Esophagus squamous epithelium (tissue), 5 donors: ENCODE measurements at places on chromosomes 1 and 21.

DNA sequence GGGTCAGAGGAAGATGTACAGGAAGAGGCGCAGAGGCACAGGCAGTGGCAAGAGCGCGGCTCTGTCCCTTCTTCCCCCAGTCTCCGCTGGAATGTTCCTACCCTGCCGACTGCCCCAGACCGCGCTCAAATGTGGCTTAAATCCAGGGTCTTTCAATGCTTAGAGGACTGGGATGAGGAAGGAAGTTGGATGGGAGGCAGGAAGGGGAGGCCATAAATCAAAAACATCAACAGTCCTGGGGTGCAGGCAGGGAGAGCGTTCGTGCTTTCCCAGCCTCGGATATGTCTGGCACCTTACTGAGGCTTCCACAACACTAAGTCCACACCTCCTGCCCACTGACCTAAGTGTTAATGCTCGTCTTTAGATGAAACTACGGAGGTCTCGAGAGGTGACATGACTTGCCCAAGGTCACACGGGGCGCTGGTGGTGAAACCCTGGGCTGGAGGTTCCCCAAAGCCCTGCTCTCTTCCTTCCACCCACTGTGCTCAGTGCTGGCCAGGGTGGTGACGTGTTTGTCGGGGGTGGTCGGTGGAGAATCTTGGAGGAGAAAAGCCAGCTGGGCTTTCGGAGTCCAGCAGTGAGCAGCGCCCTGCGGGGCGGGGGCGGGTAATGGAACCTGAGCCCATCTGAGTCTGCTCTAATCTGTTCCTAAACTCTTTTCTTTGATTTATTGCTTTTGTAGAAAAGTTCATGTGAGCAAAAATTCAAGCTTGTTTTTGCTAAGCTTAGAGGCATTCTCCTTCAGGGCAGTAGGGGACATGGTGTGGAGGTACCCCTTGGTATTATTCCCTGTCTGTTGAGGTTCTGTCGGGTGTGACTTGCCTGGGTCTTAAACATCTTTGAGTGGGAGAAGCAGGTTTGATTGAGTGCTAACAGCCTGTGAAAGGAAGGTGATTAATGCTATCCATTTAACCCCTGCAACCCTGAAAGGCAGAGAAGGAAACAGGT lies 708 bp downstream of the CDA start:
- no peak for DNase-seq

- no peak for DNase-seq
These were observed 363 bp downstream of the PLA2G5 start for GRCh38 chr1:20070357-20070756.

- no peak for DNase-seq
These were observed 40.4 kb downstream of the RIMS3 start for GRCh38 chr1:40625076-40625475.

GRCh38 chr21:31813862-31814261 lies 59.0 kb upstream of the HUNK start:
- no peak for DNase-seq

DNA sequence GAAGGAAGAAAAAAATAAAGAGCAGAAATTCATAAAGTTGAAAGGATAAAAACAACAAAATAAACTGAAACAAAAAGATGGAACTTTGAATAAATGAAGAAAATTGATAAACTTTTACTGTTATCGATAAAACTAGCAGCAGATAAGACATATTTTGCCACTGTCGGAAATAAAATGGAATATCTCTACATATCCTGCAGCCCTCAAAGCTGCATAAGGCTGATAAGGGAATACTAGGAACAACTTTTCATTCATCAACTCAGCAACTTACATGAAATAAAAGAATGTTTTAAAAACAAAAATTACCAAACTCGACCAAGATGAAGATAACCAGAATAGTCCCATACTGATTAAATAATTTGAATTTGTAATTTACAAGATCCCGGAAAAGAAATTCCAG lies 48.0 kb upstream of the GRIK1 start:
- no peak for DNase-seq

- no peak for DNase-seq
These were observed 287.5 kb downstream of the LRRIQ3 start for GRCh38 chr1:73910466-73910865.

DNA sequence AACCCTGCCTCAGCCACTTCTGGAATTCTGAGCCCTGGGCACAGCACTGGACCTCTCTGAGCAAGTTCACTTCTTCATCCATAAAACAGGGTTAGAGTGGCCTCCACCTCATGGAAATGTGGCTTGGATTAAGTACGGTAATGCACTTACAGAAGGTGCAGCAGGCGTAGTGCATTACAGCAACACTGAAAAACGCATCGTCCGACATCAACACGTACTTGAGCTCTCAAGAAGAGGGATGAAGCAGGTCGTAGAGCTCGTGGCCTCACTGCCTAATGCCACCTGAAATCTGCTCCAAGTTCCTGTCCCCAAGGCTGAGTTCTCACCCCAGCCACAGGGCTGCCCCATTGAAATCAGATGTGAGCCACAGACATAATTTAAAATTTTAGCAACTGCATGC lies 650.1 kb downstream of the NPHP4 start:
- DNase-seq, result no peak

- no peak for DNase-seq
These were observed 175.9 kb downstream of the PRDM16 start for GRCh38 chr1:3244927-3245315.

DNA sequence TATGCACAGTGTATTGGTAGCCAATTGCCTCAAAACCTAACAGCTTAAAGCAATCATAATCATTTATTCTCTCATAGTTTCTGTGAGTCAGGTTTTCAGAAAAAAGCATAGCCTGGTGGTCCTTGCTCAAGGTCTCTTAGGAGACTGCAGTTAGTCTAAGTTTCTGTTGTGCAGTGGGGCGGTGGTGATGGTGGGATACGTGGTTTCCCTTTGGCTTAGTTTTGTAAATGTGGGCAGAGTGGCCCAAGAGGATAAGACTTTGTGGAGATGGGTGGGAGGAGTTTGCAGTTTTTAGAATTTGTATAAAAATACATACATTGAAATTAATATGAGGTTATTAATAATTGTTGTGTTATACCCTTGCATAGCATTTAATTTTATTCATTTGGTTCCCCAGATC lies 68.6 kb downstream of the NOS1AP start:
- no peak for DNase-seq

GRCh38 chr1:179706339-179706941 lies 36.7 kb upstream of the FAM163A start:
- DNase-seq, result no peak

- no peak for DNase-seq
These were observed 49.1 kb downstream of the WNT9A start for GRCh38 chr1:227898502-227899140.

- DNase-seq, result no peak
These were observed 30.2 kb downstream of the DPH5 start for GRCh38 chr1:100995198-100995988.
